ENCODE measurements at places on chromosomes 3 and 15.

DNA sequence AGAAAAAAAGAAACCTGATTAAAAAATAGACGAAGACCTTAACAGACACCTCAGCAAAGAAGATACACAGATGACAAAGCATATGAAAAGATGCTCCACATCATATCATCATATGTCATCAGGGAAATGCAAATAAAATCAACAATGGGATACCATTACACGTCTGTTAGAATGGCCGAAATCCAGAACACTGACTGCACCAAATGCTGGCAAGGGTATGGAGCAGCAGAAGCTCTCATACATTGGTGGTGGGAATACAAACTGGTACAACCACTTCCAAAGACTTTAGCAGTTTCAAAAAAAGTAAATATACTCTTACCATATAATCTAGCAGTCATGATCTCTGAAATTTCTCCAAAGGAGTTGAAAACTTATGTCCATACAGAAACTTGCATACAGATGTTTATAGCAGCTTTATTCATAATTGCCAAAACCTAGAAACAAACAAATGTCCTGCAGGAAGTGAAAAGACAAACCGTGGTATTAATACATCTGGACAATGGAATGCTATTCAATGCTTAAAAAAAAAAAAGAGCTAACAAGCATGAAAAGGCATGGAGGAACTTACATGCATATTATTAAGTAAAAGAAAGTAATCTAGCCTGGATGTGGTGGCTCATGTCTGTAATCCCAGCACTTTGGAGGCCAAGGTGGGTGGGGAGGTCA is 107.4 kb downstream of the HES1 start:
- DNase-seq, result no peak

DNA sequence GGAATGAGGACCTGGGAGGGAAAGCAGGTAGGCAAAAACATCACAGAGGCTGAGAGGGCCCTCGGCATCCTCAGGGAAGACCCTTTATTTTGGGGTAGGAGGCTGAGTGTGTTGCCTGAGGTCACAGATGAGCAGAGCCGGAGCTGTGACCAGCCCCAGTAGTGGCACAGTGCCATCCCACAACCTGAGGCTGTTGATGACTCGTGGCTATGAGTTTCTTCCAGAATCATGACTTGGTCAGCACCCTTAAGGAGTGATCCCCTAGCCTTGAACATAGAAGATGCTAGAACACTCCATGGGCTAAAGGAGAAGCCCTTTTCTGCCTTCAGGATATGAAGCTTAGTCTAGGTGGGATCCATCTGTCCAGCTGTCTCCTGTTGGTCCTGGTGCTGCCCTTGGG is 19.5 kb upstream of the CXCR6 start:
- no peak for DNase-seq

DNA sequence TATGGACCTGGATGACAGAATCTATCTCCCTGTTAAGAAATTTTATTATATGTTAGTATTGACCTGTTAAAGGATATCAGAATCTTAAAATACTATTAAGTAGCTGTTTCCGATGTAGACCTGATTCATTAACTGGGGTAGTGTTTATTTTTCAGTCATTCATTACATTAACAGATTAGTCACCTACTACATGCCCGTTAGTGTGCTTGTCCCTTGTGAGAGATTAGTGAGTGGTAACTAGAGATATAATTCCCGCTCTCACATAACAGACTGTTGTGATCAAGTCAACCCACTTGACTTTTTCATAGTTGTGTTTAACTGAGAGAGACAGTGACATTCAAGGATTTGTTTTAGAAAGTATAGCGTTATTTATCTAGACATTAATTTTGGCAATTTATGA is 166.8 kb downstream of the TCF12 start:
- DNase-seq, result no peak

DNA sequence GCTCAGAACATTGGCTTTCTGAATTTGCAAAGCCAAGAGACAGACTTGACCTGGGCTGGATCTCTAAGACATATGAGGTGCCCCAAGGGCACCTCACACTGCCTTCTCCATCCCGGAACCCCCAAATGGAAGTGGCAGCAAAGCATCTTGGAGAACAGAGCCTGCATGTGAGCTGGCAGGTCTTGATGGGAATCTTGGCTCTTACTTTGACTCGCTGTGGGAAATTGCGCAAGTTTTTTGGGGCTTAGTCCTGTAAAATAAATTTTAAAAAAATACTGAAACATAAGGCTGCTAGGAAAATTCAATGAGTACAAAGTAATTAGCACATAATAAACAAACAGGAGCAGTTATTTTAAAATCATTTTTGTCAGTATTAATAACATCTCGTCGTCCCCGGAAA is 13.7 kb upstream of the SEC22A start:
- DNase-seq, result no peak

DNA sequence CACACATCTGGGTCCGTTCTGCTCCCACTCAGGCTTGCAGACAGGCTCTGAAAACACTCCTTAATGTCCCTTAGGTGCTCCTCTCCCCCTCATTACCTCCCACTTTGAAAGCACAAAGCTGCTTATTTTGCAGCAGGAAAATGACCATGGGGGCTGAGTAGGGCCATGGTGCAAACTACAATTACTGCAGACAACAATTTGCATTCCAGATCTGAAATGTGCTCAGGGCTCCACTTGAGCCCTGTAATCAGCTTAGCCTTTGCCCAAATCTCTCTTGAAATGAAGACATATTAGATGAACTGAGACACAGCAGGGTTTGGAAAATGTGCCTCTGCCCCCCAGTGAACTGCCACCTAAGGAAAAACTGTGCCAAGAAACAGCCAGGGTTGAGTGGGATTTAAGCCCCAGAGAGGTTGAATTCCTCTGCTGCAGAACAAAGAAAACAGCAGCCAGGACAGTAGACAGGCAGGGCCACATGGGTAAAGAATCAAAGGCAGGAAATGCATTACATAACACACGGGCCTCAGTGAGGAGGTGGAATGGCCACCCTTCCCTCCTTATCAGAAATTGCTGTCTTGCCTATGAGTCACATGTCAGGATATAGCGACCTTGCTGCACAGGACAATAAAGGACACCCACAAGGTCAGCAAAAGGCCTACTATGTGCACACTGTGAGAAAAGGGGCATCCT is 126.8 kb upstream of the ARHGEF3 start:
- no peak for DNase-seq

DNA sequence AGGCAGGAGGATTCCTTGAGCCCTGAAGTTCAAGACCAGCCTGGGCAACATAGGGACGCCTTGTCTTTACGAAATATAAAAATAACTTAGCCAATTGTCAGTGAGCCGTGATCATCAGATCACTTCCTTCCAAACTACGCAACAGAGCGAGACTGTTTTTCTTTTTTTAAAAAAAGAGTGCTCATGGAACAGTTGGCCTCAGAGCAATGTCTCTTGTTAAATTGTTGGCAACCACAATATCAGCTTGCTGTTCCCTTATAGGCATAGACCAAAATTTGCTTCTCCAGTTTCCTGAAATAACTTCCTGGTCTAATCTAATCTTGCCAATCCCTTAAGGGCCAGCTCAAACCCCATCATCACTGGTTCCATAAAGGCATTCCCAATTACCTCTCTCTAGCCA is 93.3 kb upstream of the SLC4A7 start:
- no peak for DNase-seq

- no peak for DNase-seq
These were observed 142.8 kb downstream of the LIPC start for GRCh38 chr15:58574631-58575030.

DNA sequence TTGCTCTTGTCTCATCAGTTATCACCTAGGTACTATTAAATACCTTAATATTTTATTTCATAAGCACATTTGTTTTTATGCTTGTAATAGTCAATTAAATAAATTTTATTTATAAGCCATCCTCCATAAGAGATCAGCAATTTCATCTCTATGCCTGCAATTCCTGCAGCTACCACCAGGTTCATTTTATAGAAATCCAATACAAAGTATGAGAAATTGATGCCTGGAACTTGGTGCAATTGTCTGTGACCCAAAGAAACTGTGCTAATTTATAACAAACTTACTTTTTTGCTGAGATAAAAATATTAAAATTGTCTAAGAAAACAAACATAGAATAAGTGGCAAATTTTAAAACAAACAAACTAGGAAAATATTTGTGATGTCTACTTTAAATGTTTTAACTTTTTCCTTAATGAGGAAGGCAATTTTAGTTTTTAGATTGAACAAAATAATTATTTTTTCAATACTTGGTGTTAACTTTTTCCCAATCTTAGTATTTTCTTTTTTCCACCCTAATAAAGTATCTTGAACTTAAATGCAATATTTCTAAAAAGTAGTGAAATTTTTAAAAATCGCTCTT is 1026.6 kb downstream of the ROBO1 start:
- DNase-seq, result no peak

DNA sequence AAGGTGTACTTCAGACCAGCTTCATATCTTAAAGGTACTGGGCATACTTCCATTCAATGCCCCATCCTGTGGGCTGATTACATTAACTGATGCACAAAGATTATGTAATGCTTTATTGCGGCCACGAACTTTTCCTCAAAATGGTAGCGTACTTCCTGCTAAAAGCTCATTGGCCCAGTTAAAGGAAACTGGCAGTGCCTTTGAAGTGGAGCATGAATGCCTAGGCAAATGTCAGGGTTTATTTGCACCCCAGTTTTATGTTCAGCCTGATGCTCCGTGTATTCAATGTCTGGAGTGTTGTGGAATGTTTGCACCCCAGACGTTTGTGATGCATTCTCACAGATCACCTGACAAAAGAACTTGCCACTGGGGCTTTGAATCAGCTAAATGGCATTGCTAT is 3.4 kb downstream of the SKIL start:
- DNase-seq, result no peak

GRCh38 chr3:181486141-181486885 is 225.4 kb upstream of the SOX2 start:
- no peak for DNase-seq

- no peak for DNase-seq
These were observed 124.1 kb upstream of the RASGRP1 start for GRCh38 chr15:38688761-38689160.

GRCh38 chr3:67617518-67617917 is 36.9 kb downstream of the SUCLG2 start:
- no peak for DNase-seq

GRCh38 chr3:148332509-148332908 is 365.2 kb upstream of the AGTR1 start:
- no peak for DNase-seq

- no peak for DNase-seq
These were observed 10.8 kb upstream of the MEF2A start for GRCh38 chr15:99554880-99555488.

GRCh38 chr3:141386611-141387111 is 18.4 kb downstream of the ZBTB38 start:
- DNase-seq, result no peak

DNA sequence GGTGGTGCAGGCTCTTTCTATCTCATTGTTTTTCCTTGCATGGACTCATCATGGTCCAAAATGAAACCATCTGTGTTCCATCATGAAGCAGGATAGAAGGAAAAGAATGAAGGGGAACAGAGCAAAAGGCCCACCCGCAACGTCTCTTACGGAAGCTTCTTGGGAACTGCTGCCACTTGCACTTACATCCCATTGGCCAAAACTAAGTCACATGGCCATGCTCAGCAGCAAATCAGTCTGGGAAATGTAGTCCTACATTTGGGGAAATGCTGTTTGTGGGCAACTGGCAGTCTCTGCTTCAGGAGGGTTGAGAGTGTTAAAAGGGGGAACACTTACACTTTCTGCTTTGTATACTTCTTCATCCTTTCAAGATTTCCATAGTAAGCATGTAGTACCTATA is 191.6 kb downstream of the SV2B start:
- no peak for DNase-seq
